ENCODE measurements at places on chromosomes 2 and 18. TPM values are rescaled to one million over a fixed set of nuclear protein-coding genes. Genes with fewer than 3 reads are reported as not detected.

Gene GKN1
- total RNA-seq = not detected

DNA sequence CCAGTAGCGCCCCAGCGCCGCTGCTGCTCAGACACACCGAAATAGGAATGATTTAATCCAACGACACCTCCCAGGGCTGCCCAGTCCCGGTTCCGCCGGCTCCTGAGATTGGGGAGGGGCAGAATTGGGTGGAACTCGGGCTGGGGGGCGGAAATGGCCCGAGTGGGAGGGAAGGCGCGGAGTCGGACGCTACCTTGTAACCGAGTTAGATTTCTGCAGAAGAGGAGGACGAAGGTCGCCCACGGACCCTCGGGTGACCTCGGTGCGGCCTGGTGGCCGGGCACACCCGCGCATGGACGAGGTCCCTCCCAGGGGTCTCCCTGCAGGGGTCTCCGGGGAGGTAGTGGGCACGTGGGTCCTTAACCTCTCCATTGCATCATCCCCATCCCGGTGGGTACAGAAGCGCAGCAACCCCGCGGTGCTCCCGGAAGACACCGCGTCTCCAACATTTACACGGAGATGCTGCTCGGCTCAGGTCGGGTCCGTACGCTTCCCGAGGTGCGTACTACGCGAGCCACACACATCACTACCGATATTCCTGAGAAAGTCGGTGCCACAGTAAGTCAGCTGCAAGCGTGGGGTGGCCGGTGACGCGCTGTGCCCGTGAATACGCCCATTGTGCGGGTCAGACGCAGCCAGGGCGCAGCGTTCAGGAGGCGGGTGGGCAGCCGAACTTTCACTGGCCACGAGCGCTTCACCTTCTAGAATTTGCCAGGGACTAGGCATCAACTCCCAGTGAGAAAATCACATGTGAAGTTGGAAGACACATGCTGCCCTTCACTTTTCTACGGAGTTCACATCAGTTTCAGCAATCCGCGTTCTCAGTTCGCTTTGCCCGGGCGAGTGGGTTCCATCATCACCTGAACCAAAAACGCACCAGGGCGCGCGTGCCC lies 3.0 kb downstream of the ZNF516 start:
- H3K27me3 ChIP-seq = peaks cover 62% of the 10 kb centered on the region
- peak overlapping the region; percentile 59 for H3K27ac ChIP-seq
- H3K4me1 ChIP-seq = peaks cover 49% of the 10 kb centered on the region
- peak overlapping the region; percentile 75 for H3K4me3 ChIP-seq
- H3K36me3 ChIP-seq = no peaks in the 10 kb centered on the region
- peak; percentile 33 for DNase-seq

DNA sequence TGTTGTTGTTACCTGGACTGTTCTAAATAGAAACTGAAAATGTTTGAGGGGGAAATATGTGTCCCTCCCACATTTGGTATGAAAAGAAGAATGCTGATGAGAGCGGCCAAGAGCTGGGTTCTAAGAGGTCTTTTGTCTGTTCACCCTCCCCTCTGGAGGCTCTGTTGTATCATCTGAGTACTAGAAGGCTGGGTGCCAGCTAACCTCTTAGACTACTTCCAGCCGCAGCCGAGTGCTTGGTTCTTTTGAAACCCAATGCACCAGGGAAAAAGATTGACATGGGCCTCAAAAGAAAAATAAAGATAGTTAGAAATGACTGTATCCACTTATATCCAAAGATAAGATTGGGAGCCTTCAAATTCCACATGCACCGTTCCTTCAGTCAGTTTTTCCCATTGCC lies 255.9 kb downstream of the TXNL1 start:
- H3K36me3 ChIP-seq = no peaks in the 10 kb centered on the region
- no peaks in the 10 kb centered on the region for H3K27me3 ChIP-seq
- DNase-seq = no peak
- H3K4me1 ChIP-seq = peaks cover 7% of the 10 kb centered on the region
- no peak overlapping the region for H3K4me3 ChIP-seq
- no peak overlapping the region for H3K27ac ChIP-seq

Gene TEX261
- total RNA-seq = 15.2 TPM
